Activated CD8-positive, alpha-beta memory T cell treated with anti-CD3 and anti-CD28 coated beads for 48 hours (primary cell): ENCODE measurements at places on chromosomes 13 and 19.

GRCh38 chr19:35167251-35168119, 12.9 kb downstream of the FXYD5 start:
- DNase-seq, result no peak

DNA sequence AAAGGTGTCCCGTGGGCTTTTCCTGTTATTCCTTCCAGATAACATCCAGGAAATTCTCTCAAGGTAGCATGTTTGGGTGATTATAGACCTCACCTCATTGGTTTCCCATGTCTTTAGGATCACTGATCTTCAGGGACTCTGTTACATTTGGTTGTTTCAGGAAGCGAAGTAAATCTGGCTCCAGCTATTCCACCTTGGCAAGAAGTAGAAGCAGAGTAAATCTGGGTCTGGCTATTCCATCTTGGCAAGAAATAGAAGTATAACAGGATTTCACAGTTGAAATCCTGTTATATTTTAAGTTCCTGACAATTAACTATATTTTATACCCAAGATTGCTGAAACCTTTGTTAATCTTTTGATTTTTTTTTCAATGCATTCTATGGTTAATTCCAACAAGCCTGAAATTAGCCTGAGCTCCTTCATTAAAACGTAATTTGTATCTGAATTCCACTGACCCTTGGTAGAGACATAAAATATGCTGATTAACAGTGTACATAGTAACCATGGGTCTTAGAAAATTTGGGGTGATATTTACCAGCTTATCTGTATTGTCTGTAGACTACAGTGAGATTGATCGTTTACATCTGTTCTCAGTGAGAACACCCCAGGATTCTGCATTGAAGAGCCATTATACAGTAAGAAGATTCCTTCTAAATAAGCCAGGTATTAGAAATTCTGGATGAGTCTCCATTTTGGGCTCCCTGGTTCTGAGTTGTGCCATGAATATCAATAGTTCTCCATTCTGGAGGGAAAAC, 267.6 kb upstream of the SLITRK6 start:
- DNase-seq, result no peak

- DNase-seq, result no peak
These were observed 75.2 kb upstream of the UBL3 start for GRCh38 chr13:29925457-29926097.

- DNase-seq, result no peak
These were observed 1.8 kb downstream of the SHKBP1 start for GRCh38 chr19:40578442-40578908.

- DNase-seq, result no peak
These were observed 39.3 kb upstream of the ISYNA1 start for GRCh38 chr19:18477042-18477779.

- no peak for DNase-seq
These were observed at the start of gene MADCAM1 for GRCh38 chr19:496112-496665. MADCAM1 (plus strand) TSS chr19:496486; CDS start chr19:496500, 14 bp downstream.
